NCI-H1417 (cell line): ENCODE measurements at places on chromosomes 4 and X.

- DNase-seq = peak; percentile 63
Observed at GRCh38 chr4:14877246-14878225, 124.7 kb upstream of the CPEB2 start.

DNA sequence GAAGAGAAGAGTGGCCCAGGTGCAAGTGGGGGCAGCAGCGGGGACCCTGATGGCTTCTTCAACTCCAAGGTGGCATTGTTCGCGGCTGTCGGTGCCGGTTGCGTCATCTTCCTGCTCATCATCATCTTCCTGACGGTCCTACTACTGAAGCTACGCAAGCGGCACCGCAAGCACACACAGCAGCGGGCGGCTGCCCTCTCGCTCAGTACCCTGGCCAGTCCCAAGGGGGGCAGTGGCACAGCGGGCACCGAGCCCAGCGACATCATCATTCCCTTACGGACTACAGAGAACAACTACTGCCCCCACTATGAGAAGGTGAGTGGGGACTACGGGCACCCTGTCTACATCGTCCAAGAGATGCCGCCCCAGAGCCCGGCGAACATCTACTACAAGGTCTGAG lies 11.4 kb downstream of the EFNB1 start:
- DNase-seq = no peak

DNA sequence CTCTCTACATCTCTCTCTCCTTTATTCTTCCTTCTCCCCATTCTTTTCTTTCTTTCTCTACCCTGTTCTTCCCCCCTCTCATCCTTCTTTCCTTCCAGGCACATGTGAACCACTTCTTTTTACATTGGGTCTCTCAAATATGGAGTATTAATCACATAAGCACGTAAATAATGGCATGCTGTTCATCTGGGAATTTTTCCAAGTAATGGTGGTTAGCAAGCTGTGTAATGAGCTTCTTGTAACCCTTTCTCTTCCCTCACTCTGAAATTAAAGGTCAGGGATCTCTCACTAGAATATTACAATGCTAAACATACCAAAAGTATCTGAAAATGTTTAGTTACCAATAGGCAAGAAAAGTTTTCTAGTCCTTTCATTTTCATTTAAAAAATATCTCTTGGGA lies 239.9 kb upstream of the TEX13A start:
- no peak for DNase-seq

GRCh38 chrX:47581731-47582647 lies at the start of gene TIMP1:
Gene TIMP1, plus strand, starts transcription at chrX:47582436. Its CDS starts 980 bp downstream, at chrX:47583416.
- no peak for DNase-seq

DNA sequence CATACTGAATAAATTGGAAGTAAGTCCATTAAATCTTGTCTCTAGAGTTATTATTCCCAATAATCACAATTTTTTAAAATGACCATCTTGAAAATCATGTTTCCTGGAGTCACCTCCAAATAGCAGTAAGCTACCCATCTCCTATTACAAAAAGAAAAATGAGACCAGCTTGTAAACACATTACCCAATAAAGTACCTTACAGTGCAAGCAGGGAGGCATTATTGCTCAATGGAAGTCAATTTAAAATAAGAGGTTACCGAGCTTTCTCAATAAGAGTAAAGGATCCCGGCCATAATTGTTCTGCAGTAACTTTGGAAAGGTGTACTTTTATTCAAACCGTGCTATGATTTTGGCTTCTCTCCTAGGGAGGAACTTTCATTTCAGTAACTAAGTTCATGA lies 78.0 kb downstream of the DMD start:
- DNase-seq = peak; percentile 28

DNA sequence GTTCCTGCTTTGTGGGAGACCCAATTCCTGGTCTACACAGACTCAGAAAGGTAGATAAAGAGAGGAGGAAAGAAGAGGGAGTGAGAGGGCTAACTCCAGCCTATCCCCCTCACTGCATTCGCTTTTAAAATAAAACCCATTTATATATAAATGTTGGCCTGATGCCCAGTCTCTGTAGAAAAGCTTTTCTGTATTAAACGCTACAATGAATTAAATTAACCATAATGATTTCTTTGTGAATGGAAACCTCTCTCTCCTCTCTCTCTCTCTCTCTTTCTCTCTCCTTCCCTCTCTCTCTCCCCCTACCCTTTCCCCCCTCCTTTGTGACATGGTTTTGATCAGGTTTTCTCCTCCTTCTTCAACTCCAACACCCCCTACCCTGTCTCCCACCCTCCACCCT lies 34.8 kb downstream of the PJA1 start:
- DNase-seq = no peak

GRCh38 chr4:39232100-39232499 lies 49.8 kb downstream of the WDR19 start:
- DNase-seq = no peak

- DNase-seq = peak; percentile 6
Observed at GRCh38 chr4:168685136-168685809, 188.4 kb downstream of the PALLD start.

DNA sequence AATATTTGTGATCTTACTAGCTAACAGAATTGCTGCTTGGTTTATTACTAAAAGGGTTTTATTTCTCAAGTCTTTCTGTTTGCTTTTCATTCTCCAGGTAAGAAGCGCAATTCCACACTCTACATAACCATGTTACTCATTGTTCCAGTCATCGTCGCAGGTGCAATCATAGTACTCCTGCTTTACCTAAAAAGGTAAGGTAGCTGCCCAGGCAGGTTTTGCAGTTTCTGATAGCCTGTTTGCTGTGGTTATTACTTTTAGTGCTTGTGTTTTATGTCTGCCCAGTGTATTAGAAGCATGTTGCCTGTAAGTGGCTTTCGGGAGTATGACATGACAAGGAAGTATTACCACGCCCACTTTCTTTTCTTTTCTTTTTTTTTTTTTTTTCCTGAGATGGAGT lies 46.4 kb downstream of the IL13RA1 start:
- DNase-seq = no peak

- no peak for DNase-seq
Observed at GRCh38 chr4:145884775-145885174, 53.8 kb downstream of the ZNF827 start.

- peak; percentile 70 for DNase-seq
Observed at GRCh38 chr4:142095886-142096605, 459.7 kb downstream of the IL15 start.

- DNase-seq = no peak
Observed at GRCh38 chr4:158578476-158578875, 56.8 kb downstream of the RXFP1 start.

DNA sequence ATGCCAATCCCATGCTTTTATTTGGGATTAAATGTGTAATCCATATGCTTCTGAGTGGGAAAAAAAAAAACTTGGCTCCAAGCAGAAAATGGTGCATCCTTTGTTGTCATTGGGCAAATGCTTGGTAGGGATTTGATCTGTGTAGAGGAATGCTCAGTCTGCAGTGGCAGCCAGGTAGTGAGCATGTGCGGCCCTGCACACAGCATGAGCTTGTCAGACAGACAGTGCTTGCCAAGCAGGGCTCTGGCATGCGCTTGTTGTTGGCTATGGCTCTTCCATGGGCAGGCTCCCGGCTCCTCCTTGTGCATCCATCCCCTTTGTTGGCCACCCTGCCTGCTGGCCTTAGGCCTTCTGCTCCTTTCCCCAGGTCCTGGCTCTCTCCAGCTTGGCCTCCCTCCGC lies 130.3 kb downstream of the GPR143 start:
- DNase-seq = no peak

GRCh38 chr4:4368809-4369580 lies 17.9 kb upstream of the NSG1 start:
- DNase-seq = no peak

GRCh38 chr4:165058666-165059065 lies 5.0 kb downstream of the TRIM75 start:
- DNase-seq = no peak

GRCh38 chr4:145679520-145679919 lies 426 bp upstream of the C4orf51 start:
- DNase-seq = peak; percentile 87
